HTR-8/SVneo (cell line): ENCODE measurements at places on chromosomes 4 and X.

GRCh38 chr4:41060352-41061334 lies 153.7 kb downstream of the APBB2 start:
- no peak for DNase-seq

DNA sequence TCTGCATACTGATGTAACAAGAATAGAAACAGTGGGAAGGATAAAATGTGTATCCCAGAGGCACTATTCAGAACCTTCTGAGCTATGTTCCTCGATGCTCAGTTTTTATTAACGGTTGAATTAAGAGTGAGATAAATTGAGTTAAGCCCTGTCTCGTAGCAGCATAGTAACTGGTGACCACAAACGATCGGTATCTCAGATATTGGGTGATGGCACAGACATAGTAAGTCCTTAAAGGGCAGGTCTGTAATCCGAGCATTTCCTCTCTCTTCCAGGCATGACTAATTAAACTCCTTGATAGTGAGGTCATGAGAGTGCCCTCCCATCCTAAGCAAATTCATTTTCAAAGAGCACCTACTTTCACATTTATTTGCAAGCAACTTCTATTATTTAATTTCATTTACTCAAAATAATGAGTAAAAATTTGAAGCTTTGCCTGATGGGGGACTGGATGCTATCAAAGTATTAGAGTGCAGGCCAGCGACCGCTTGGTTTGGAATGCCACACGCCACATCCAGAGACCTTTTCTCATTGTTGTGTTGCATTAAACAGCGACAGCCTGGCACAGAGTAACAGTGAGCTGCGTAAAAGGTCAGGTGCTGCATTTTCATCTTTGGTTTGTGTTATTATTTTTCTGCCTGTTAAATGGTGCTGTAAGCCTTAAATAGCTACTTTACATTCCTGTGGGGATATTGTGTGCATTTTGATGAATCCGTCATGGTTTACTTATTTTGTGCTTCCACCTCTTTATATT lies 101.9 kb downstream of the PCDH7 start:
- peak; percentile 33 for DNase-seq

- DNase-seq: no peak
Observed at GRCh38 chrX:19127649-19128168, 5.4 kb upstream of the ADGRG2 start.

DNA sequence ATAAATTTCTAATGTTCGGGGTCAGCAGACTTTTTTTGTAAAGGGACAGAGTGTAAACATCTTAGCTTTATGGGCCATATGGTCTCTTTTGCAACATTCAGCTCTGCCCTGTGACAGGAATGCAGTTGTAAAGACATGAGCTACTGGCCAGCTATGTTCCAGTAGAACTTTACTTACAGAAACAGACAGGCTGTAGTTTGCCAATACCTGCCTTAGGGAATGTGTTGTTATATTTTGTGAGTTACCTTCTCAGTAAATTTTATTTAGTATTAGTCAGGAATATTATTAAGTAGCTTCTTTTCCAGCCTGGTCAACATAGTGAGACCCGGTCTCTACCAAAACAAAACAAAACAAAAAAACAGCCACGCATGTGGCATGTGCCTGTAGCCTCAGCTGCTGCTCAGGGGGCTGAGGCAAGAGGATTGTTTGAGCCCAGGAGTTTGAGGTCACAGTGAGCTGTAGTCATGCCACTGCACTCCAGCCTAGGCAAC lies 48.7 kb downstream of the HTT start:
- no peak for DNase-seq

DNA sequence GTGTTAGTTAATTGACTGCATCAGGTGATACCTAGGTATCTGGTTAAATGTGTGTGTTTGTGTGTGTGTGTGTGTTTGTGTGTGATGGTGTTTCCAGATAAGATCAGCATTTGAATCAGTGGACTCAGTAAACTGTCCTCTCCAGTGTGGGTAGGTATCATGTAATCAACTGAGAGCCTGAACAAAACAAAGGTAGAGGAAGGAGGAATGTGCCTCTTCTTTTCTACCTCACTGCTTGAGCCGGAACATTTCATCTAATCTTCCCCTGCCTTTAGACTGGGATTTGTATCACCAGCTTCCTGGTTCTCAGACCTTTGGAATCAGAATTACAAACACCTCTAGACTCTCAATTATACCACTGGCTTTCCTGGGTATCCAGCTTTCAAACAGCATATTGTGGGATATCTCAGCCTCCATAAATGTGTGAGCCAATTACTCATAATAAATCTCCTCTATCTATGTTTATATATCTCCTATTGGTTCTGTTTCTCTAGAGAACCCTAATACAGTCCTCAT lies 120.5 kb downstream of the TBCK start:
- DNase-seq: no peak

- no peak for DNase-seq
Observed at GRCh38 chrX:138711399-138712347, at the start of gene FGF13. TSS of gene FGF13 (minus strand) at chrX:138711717. CDS start at chrX:138711003, 714 bp downstream.

DNA sequence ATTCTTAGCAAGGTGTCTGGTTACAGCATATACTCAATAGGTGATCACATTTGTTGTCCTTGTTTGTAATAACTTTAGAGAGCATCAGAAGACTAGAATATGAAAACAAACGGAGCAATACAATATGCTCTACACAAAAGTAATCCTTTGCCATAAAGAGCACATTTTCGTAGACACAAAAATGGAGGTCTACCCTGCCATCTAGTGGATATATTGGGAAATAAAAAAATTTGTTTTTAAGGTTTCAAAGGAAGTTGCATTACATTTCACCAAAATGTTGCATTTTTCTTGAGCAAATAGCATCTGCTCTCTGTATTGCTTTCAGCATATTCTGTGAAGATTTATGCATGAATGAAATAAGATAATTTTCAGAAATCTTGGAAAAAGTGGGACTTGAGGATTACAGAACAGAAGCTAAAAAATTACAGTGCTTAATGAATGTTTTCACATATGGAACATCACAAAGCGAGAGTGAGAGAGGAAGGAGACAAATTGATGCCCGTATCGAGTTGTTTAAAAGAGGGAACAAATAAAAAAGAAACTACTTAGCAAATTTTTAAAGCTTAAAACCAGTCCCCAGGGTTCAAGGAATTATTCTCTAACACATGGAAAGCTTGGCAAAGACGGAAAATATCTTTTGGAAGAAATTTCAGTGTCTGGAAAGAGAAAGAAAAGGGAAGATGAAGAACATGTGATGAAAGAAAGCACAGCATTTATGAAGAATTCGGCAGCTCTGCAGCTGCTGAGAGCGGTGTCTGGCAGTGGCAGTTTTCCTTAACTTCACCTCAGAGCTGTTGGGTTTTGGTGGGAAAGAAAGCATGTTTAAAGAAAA lies 390.1 kb downstream of the ANKRD50 start:
- DNase-seq: peak; percentile 22

- DNase-seq: peak; percentile 72
Observed at GRCh38 chr4:40990236-40990898, 224.0 kb downstream of the APBB2 start.

DNA sequence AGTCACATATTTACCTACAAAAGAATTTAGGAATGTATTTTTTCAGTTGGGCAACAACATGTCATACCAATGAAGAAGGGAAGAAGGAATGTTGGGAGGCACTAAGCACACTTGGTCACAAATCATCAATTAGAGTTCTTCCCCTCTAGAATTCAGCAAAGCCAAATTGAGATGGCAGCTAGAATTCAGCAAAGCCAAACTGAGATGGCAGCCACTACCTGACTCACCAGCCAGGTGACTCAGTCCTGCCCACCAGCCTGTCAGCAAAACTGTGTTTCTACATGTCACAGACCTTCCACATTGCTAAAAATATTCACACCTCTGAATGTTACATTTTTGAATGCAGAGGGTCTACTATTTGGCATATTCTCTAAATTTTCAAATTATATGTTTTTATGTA lies 63.2 kb upstream of the NOCT start:
- DNase-seq: no peak

GRCh38 chr4:145938618-145939440 lies at the start of gene ZNF827:
TSS of gene ZNF827 (minus strand) at chr4:145938823. CDS start at chr4:145938407, 416 bp downstream.
- no peak for DNase-seq

GRCh38 chrX:132041015-132041414 lies 17.9 kb downstream of the STK26 start:
- no peak for DNase-seq

- DNase-seq: peak; percentile 3
Observed at GRCh38 chr4:163748449-163748848, 254.0 kb downstream of the TMA16 start.
